Skin of body (tissue), 3 donors: ENCODE measurements at places on chromosomes 7 and 10. TPM values are rescaled to one million over a fixed set of nuclear protein-coding genes. Genes with fewer than 3 reads are reported as not detected.

TBX20 gene
- 0.20 TPM for total RNA-seq

- DNase-seq = no peak
Measured at GRCh38 chr7:51251290-51251689, 65.3 kb downstream of the COBL start.

DNA sequence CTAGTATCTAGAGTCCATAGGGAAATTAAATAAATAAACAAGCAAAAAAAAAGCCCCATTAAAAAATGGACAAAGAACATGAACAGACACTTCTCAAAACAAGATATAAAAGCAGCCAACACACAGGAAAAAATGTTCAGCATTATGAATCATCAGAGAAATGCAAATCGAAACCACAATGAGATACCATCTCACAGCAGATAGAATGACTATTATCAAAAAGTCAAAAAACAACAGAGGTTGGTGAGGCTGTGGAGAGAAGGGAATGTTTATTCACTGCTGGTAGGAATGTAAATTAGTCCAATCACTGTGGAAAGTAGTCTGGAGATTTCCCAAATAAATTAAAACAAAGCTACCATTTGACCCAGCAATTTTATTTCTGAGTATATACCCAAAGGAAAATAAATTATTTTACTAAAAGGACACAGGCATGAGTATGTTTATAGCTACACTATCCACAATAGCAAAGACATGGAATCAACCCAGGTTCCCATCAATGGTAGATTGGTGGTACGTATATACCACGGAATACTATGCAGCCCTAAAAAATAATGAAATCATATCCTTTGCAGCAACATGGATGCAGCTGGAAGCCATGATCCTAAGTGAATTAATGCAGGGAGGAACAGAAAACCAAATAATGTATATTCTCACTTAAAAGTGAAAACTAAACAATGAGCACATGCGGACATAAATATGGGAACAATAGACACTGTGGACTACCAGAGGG, 366.5 kb upstream of the SEMA3C start:
- DNase-seq = no peak

DNA sequence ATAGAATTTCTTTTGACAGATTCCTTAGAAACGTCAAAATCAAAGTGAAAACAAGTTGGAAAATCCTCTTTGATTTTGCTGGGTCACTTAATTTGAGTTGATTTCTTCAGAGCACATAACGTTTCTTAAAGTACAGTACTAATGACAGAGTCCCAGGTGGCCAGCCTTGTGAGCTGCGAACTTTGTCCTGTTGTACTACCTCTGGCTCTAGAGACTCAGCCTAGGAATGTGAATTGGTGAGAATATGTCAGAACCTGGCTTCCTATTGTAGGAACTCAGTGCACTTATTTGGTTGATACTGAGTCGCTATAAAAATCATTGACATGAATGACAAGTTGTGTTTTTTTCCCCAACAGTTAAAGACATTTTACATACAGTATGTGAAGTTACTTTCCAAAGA, 20.2 kb downstream of the SDK1 start:
- DNase-seq = no peak

DNA sequence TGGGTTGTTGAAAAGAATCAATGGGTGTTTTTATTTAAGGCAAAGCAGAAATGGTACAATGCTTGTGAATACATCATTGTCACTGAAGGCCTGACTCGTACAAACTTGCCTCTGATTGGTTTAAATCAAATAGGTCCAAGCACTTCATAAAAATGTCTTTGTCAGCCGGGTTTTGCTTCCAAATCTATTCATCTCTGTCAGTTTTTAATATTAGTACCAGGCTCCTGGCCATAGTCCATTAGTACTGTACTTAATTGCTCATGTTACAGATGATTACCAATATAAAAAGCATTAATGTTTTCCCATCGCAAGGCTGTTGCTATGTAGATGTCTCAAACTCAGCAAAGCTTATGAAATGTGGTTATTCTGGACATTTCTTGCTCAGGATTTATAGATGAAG, 171.9 kb downstream of the ARID5B start:
- DNase-seq = peak; percentile 64

GRCh38 chr10:127034790-127035189, 129.6 kb downstream of the DOCK1 start:
- no peak for DNase-seq
